ENCODE measurements at places on chromosomes 11 and 22.

- DNase-seq = no peak
Observed at GRCh38 chr22:36100134-36100824, 60.3 kb downstream of the APOL3 start.

DNA sequence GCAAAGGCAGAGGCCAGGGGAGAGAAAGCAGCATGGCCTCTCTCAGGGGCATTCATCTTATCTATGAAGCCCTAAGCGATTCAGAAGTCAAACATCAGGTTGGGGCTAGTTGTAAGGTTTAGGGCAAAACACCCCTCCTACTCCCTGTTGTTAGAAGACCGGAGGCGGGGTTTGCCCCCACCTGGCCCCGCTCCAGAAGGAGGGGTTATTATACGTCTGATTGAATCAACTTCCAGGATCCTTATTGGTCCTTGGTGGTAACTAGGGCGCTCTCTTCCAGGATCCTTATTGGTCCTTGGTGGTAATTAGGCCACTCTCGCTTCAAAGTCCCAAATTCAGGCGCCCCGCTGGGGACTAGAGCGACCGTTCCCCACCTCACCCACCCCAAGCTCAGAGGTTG lies 12.1 kb upstream of the SMTN start:
- DNase-seq = no peak

GRCh38 chr22:19407649-19408606 lies 23.6 kb downstream of the HIRA start:
- no peak for DNase-seq

- no peak for DNase-seq
Observed at GRCh38 chr22:31567196-31567595, 70.9 kb downstream of the SFI1 start.

- DNase-seq = peak; percentile 27
Observed at GRCh38 chr11:13668957-13669521, 571 bp downstream of the FAR1 start.

- DNase-seq = no peak
Observed at GRCh38 chr11:102447193-102447592, 5.4 kb downstream of the TMEM123 start.

DNA sequence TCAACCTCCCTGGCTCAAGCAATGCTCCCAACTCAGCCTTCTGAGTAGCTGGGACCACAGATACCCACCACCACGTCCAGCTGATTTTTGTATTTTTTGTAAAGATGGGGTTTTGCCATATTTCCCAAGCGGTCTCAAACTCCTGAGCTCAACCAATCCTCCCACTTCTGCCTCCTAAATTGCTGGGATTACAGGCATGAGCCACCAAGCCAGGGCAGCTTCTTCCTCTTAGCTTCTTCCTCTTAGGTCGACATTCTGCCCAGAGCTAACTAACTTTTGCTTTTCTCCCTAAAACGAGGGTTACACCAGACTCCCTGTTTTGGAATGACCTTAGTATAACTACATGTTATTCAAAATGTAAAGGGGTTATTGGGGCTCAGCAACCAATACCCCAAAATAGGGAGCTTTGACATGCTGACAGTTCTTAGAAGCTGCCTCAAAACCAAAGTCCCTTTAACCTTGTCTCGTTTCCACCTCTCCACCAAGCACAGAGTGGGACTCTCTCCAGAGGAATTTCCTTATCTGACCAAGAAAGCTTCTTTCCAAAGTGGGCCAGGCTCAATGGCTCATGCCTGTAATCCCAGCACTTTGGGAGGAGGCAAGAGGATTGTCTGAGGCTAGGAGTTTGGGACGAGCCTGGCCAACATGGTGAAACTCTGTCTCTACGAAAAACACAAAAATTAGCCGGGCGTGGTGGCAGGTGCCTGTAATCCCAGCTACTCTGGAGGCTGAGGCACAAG lies 7.0 kb downstream of the HPS5 start:
- DNase-seq = no peak

DNA sequence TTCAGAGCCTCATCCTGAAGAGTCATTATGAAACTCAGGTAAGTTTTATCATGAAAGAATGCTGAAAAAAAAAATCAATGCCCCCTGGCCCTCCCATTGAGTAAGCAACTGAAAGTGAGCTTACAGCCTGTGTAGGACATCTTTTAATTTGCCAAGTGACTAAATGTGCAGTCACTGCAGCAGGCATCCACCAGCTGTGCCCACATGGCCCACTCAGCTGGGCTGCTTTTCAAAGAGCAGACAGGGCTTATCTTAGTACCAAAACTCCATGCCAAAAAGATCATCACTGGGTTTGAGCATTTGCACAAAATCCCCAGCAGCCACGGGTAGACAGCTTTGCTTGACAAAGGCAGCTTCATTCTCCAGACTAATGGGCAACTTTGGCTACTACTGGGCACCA lies 709.7 kb downstream of the NTM start:
- DNase-seq = no peak

DNA sequence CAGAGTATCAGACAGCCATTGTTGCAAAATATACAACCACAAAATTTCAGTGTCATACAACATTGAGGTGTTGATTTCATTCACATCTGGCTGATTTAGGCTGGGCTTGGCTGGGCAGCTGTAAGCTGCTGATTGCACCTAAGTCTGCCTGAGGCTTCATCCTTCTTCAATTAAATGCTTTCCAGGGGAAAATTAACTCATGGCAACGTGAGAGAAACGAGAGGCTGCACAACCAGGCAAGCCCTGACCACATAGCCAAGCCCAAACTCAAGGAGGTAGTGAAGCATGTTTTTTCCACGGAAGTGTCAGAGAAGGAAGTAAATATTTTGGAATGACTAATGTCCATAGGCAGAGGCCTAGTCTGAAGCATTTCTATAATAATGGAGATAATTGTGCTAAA lies 273.8 kb upstream of the ZC3H12C start:
- DNase-seq = no peak
